Non-pigmented ciliary epithelial cell (primary cell): ENCODE measurements at places on chromosomes 13 and 19.

DNA sequence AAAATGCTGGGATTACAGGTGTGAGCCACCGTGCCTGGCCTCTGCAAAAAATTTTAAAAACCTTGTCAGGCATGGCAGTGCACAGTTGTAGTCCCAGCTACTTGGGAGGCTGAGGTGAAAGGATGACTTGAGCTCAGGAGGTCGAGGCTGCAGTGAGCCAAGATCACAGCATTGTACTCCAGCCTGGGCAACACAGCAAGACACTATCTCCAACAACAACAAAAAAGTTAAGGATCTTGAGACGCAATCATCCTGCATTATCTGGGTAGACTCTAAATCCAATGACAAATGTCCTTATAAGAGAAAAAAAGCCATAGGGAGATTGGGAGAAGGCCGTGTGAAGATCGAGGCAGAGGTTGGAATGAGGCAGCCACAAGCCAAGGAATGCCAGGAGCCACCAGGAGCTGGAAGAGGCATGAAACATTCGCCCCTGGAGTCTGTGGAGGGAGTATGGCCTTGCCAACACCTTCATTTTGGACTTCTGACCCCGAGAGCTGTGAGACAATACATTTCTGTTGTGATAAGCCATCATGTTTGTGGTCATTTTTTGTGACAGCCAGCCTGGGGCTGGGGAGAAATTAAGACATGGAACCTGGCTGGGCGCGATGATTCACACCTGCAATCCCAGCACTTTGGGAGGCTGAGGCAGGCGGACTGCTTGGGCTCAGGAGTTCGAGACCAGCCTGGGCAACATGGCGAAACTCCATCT lies 5.1 kb upstream of the CA11 start:
- no peak for DNase-seq

DNA sequence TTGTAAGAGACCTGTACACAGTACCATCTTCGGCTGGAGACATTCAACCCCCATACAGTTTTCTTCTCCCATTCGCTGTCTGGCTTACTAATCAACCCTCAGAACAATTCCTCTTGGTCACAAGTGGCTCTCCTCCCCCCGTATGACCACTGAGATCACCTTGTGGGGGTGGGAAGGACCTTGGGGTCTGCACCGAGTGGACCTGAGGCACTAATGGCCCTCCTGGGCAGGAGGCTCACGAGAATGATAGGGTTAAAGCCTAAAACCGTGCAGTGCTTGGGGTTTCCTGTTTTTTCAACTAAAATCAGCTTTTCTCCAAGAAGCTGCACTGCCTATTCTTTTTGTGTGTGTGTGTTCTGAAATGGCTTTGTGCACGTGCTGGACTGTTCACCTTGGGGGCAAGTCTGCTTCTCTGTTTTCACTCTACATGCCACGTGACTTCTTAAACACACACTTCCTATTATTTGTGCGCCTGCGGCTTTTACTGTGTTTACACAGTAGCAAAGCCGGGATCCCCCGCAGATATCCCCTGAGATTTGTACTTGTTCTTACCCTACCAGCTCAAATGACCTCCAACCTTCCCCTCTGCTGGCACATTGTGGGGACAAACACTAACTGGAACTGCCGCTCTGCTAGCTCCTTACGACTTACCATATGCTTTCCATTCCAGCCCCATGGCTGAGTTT lies 12.3 kb downstream of the RBM26 start:
- DNase-seq: no peak

GRCh38 chr13:110214637-110215036 lies 92.3 kb downstream of the COL4A1 start:
- DNase-seq: no peak

GRCh38 chr13:100214886-100215285 lies 126.0 kb downstream of the PCCA start:
- DNase-seq: peak; percentile 72

- DNase-seq: no peak
Measured at GRCh38 chr19:13215572-13216380, 65.6 kb downstream of the IER2 start.

GRCh38 chr19:54677217-54677616 lies 14.4 kb downstream of the LILRB4 start:
- DNase-seq: no peak

- no peak for DNase-seq
Measured at GRCh38 chr13:49063497-49063896, 87.8 kb downstream of the FNDC3A start.

DNA sequence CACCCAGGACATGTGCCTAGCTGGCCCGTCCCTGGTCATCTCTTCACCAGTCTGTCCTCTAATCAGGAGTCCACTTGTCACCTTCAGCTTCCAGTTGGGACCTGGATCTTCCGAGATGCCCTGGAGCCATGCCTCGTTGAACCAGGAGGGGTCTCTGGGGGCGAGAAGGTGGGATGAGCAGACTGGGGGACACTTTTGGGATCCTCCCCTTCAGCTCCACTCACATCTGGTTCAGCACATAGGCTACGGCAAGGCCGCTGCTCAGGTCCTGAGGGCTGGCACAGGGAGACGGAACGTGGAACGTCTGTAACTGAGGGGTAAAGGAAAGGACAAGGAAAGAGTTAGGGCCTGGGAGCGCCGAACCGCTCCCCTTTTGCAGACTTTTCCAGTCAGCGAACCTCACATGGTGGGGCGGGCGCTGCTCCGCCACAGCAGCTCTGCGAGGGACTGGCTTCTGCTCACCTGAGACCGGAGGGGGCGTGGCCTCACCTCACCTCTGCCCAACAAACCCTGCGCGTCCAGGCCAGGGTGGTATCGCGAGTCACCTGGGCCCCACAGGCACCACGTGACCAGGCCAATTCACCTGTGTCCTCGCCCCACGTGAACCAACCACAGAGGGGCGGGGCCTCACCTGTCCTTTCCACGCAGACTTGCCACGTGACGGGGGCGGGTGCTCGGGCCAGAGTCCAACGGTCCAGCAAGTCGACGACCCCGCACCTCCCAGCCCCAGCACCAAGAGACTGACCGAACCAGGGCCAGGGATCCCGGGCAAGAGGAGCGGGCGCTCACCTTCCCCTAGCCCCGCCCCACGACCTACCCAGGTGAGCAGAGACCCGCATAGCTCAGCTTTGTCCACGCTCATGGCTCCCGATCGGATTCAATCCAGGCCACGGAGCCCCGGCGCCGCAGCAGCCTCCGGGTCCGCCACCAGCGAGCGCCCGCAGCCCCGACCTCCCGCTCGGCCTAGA lies at the start of gene HOOK2:
TSS of gene HOOK2 (minus strand) at position 965 of the 968 bp plus-strand sequence. CDS start at position 862, 103 bp downstream.
- DNase-seq: no peak

DNA sequence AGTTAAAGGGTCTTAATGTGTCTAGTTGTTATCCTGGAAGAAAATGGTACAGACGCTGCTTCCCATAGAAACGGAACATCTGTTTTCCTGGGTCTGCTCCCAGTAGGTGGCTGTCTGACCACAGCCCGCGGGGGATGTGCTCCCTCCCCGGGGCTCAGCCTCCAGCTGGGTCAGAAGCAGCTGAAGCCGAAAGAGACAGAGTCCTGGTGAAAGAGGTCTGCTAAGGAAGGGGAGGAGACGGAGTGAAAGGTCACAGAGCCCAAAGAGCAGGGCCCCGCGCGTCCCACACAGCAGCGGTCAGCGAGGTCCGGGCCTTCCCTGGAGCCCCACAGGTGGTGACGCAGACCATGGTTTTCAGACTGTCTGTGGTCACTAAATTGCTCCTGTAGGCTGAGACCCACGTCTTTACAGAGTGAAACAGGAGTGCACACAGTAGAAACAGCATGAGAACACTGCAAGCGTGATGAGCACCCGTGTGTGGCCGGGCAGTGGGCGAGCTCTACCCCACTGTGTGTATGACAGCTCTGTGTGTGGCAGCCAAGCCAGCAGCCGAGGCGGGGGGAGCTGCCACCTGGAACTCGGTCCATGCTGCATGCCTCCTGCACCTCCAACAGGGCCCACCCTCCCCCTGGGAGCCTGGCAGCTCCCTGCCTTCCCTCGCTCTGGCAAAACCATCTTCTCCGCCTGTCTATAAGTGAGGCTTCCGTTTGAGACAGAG lies 52.0 kb upstream of the C13orf46 start:
- DNase-seq: no peak

DNA sequence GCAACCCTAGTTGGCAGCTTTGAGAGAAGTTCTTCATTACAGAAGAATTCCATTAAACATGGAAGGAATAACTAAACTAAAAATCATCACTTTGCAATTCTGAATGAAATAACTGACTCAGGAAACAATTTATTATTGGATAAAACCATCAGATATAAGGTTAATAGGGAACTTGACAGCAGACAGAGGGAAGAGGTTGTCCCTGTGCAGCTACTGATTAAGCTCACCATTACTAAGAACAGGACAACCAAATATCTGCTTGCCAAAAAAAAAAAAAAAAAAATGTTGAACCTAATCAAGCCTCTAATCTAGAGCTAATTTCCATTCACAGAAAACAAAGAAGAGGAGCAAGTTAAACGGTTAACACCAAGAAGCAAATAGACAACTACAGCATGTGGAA lies 12.8 kb downstream of the N4BP2L2 start:
- no peak for DNase-seq

GRCh38 chr19:19342086-19343015 lies 21.7 kb downstream of the MAU2 start:
- no peak for DNase-seq

DNA sequence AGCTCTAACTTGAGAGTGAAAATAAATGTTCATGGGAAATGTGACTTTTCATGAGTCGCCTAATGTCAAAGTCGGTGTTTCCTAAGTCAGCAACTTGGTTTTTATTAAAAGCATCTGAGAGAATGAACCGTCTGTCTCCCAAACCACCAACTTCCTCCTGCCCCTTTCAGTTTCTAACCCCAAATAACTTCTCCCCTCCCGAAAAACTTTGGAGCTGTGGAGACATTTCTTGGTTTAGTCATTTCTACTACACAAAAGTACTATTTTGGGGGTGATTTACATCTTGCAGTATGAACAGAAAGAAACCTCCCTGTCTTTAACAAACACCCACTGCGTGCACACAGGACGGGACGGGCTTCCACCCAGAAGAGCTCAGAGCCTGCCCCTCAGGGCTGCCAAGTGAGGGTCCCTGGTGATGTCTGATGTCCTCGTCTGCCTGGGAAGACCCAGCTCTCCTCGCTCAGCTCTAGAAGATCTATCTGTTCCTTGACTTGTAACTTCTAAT lies 65.0 kb downstream of the RASA3 start:
- no peak for DNase-seq

GRCh38 chr19:16516923-16517610 lies 20.9 kb downstream of the C19orf44 start:
- no peak for DNase-seq

DNA sequence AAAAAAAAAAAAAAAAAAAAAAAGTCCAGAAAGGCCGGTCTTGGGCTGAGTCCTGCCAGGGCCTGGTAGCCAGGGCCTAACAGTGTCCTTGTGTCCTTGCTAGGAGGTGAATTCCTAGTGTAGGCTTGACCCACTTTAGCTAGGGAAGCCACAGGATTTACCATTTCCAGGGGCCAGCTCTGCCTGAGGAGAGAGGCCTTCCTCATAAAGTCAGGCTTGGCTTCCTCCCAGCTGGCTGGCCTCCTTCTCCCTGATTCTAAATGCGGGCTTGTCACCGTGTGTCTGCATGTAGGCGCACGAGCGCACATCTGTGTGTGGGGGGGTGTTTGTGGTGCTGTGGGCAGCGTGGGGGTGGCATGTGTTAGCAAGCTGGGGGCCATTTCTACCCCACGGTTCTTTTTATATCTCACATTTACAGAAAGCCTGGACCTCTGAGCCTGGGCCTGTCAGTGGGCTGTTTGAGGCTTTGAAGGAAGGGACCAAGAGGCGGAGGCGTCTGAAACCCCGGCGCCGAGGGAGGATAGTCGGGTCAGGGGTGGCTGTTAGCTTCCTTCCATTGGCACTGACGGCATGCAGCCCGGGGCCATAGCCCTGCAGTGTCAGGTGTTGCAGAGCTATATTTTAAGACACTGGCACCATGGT lies 31.7 kb downstream of the IER2 start:
- no peak for DNase-seq

- no peak for DNase-seq
Measured at GRCh38 chr19:40023969-40024368, 27.1 kb downstream of the ZNF546 start.

GRCh38 chr13:113777311-113778260 lies 18.6 kb downstream of the TMEM255B start:
- no peak for DNase-seq

- DNase-seq: no peak
Measured at GRCh38 chr13:33015791-33016323, 366 bp upstream of the KL start.

DNA sequence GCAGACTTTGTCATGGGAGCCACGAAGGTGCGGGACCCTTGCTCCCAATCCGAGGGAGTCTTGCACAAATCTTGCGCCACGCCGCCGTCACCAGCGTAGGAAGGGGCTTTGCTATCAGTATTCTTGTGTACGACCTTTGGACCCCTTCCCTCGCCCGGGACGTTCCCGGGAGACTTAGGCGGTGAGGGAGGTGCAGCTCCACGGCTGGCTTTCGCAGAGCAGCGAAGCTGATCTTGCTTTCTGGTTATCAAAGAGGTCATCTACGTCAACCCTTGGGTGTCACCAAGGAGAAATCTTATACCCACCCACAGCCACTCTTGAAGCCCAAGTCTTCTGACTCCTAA lies 583 bp downstream of the TECR start:
- DNase-seq: no peak

- DNase-seq: no peak
Measured at GRCh38 chr13:36753176-36753575, 65.8 kb upstream of the RFXAP start.
